CD4-positive, alpha-beta T cell treated with Interferon alpha-2 for 1 hour (primary cell): ENCODE measurements at places on chromosomes 5 and 9.

- DNase-seq: no peak
These were observed 46.5 kb upstream of the CEMIP2 start for GRCh38 chr9:71814815-71815214.

DNA sequence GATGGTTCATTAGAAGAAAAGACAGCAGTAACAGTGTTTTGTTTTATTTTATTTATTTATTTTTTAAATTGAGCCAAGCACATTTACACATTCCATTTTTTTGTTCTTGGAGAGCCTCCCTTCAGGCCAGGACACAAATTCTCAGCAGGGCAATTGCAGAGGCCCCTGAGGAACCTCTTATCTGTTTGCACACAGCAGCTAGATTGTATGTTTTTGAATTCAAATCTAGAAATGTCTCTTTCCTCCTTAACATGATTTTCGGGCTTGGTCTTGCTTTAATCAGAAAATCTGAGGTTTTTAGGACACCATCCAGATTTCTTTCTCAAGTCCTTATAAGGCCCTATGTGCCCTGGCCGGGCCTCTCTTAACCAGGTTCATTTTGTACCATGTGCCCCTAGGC, 76.0 kb downstream of the PRR16 start:
- no peak for DNase-seq

DNA sequence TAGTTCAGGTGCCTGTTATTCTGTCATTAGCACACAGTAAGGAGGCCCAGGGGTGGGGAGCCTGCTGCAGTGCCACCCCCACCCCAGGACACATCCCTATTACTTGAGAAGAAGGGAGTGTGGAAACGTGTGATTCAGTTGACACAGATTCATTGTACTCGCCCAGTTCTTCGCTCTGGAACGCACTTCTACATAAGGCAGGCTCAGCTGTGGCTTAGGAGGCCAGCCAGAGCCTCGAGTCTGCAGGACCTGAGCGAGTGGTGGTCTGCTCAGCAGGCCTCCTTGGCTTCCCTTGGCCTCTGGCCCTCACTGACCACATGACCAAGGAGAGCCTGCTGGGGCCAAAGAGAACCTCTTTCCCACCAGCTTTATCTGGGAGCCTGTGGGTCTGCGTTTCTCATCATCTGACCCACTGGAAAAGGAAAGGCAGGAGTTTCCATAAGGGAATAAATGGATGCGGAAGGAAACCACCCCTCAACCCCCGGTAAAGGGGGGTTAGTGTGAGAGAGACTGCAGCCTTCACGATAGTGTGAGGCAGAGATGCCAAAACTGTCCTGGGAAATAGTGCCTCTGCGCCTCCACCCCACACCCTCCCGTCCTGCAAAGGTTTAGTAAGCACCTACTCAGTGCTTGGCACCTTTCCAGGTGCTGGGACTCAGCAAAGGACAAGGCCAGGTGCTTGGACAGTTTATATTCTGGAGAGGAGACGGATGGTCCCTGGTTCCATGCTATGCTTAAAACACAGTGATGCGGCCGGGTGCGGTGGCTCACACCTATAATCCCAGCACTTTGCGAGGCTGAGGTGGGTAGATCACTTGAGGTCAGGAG, 73.7 kb downstream of the PPARGC1B start:
- DNase-seq: no peak

DNA sequence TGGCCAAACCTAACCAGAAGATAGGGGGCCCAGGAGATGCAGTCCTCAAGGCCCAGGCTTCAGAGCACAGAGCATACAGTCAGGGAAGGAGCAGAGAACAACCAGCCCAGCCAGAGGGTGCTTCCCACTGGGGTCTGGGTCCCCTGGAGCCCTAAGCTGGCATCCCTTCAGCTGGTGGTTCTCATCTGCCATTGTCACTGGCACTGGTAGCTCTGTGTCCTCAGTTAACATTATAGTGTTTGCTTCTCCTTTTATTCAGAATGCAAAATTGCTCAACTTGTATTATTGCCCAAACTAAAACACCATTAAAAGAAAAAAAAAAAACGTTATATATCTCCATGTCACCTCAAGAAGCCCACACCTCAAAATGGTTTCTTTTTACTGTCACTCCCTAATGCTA, 219.2 kb downstream of the ENC1 start:
- DNase-seq: no peak

DNA sequence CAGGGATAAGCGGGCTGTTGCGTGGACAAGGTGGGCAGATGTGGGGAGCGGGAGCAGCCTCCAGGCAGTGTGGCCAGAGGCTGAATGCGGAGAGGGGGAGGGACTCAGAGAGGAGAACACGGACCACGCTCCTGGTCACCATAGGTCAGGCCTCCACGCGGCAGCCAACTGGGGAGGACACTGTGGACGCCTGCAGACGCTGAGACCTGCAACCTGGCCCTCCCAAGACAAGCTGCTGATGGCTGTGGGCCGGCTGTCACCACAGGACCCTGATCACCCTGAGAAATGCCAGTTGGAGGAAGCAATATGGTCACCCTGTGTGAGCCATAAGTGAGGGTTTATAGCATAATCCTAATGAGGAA, 16.8 kb downstream of the LPCAT1 start:
- DNase-seq: no peak

DNA sequence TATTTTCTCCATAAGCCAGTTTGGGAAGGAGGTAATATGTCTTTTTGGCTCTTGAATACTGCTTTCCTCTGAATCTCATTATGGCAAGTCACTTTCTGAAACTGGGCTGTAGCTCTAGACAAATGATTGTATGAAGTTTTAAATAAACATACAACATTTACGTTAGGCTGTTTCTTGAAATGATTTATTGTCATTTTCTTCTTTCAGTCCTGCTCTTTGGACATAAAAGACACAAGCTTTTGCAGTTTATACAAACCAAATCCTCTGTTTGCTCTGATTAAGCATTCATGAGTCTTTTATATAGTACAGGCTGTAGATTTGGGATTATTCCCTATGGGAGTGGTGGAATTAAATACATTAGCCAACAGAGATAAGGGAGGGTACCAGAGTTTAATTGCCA, 139.7 kb downstream of the CEP120 start:
- no peak for DNase-seq

DNA sequence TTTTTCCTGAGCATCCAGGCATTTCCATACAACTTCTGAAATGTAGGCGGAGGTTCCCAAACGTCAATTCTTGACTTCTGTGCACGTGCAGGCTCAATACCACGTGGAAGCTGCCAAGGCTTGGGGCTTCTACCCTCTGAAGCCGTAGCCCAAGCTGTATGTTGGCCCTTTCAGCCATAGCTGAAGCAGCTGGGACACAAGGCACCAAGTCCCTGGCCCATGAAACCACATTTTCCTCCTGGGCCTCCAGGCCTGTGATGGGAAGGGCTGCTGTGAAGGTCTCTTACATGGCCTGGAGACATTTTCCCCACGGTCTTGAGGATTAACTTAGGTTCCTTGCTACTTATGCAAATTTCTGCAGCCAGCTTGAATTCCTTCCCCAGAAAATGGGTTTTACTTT, 103.6 kb downstream of the NREP start:
- DNase-seq: no peak

DNA sequence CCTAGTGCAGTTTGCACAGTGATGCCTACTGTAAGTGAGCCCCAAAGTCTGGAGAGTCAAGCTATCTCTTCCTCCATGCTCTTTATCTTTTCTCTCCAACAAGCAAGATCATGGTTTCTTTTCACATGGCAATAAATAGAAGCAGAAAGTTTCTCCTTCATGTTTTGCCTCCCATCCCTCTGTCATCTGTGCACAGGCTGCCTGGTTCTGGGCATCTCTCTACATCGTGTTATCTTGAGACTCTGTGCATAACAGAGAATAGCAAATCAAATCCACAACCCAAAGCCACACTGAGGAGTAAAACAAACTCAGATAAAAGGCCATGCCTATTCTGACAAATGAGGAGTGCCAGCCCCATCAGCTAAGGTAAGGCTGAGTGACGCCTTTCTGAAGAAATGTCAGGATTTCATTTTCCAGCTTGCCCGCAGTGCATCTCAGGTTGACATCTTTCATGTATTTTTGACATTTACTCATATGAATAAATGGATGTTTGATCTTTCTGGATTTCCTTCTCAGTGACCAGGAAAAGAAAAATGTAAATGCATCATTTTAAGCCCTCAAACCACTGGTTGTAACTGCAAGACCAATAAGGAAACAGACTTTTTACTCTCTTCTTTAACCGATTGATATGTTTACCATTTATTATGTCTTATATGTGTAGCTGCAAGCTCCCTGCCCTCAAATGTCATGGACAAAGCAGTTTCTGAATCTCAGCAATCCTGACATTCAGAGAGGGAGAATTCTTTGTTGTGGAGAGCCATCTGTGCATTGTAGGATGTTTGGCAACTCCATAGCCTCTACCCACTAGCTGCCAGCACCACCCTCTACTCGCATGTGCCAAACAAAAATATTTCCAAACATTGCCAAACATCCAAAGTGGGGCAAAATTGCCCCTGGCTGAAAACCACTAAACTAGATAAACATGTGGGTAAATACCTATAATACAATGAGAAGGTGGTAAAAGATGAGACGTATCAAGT, 49.2 kb upstream of the ACO1 start:
- no peak for DNase-seq

DNA sequence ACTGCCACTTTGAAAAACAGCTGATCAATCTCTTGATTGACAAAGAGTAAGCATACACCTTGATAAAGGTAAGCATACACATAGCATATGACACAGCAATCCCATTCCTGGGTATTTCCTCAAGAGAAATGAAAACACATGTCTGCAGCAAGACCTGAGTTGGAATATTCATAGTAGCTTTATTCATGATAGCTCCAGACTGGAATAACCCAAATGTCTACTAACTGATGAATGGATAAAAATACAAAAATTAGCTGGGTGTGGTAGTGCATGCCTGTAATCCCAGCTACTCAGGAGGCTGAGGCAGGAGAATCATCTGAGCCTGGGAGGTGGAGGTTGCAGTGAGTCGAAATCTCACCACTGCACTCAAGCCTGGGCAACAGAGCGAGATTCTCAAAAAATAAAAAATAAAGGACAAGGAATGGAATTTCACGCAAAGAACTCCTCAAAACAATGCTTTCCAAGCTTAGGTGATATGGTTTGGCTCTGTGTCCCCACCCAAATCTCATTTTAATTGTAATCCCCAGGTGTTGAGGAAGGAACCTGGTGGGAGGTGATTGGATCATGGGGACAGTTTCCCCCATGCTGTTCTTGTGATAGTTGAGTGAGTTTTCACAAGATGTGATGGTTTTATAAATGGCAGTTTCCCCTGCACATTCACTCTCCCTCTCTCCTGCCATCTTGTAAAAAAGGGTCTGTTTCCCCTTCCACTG, 41.1 kb upstream of the LHFPL2 start:
- DNase-seq: no peak

DNA sequence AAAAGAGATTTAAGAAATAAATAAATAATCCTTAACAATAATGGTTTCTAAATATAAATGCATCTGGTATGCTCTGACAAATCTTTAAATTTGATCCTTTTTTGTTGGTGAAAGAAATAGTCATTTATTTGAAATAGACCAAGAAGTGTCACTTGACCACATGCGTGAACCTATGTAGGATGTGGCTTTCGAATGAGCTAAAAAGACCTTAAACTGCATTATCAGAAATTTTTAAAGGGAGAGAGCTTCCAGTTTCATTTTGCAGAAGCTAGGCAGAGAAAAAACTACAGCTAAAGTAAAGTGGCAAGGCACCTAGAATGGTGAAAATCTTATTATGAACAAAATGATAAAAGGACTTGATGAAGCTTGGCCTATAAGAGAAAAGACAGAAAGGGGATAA, 309.2 kb upstream of the EFNA5 start:
- peak; percentile 39 for DNase-seq

DNA sequence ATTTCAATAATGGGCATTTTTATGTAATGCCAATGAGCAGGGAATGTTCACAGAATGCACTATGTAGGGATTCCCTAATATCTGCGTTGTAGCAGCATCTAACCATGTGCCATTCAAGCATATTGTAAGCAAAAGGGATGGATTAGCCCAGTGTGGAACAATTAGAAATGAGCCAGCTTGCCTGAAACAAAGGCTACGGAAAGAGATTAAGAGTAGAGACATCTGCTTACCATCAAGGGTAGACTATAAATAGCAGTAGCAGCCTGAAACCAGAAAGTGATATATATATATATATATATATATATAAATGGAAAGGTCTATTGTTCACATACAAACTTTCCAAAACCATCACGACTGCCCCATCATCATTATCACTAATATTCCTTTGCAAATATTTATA, 31.9 kb upstream of the CEP120 start:
- DNase-seq: no peak

GRCh38 chr5:78467140-78467539, 106.7 kb downstream of the SCAMP1 start:
- DNase-seq: no peak

DNA sequence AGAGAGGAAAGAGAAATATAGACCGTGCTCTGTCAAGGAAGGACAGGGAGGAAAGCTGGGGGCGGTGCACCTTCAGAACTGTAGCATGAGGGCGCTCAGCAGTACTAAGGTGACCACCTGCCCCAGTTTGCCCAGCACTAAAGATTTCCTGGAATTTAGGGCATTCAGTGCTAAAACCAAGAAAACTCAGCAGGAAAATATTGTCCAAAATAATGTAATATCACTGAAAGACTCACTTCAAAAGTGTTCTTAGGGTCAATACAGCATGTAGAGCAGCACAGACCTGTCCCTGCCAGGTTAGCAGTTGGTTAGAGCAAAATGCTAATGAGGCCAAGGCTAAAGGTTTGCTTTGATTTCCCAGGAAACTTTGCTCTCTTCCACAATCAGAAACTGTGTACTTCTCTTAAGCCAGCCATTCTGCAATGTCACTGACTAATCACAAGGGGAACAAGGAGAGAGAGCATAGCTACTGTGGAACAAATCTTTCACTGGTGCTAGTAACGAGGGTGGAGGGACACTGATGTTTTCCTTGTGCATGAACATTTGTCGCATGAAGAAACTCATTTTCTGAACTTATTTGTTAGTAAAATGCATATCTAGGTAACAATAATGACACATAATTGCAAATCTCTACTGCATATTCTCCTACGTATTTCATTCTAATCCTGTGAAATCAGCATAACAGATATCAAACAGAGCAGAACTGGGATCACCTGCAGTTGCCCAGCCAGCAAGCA, 53.0 kb upstream of the GRAMD2B start:
- DNase-seq: no peak

- no peak for DNase-seq
These were observed 75.0 kb upstream of the RAD23B start for GRCh38 chr9:107208121-107208520.

DNA sequence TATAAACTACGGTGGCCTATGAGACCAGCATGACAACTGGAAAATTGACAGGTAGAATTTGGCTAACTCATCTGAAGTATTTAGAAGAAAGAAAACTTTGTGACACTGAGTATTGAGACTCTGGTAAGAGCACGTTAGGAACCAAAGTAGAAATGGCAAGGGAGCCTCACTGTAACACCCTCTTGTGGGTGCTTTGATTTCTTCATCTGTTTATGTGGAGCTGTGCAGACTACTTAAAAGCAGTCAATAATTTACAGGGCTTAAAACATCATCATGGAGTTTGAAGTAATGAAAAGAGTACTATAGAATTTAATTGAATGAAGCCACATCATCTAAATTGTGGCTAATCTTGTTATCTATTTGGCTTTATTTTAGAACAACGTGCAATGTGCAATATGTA, 414.2 kb downstream of the CCDC171 start:
- no peak for DNase-seq

- no peak for DNase-seq
These were observed 29.8 kb upstream of the RPL26L1 start for GRCh38 chr5:172929371-172929838.
